Stimulated activated CD4-positive, alpha-beta T cell treated with anti-CD3 and anti-CD28 coated beads, Interleukin-12 subunit alpha, Interleukin-12 subunit beta, amount 100 ng/mL, for 4 hours (primary cell): ENCODE measurements at places on chromosomes 16 and 17.

GRCh38 chr17:31494259-31495021 lies 103.0 kb downstream of the RAB11FIP4 start:
- no peak for DNase-seq

DNA sequence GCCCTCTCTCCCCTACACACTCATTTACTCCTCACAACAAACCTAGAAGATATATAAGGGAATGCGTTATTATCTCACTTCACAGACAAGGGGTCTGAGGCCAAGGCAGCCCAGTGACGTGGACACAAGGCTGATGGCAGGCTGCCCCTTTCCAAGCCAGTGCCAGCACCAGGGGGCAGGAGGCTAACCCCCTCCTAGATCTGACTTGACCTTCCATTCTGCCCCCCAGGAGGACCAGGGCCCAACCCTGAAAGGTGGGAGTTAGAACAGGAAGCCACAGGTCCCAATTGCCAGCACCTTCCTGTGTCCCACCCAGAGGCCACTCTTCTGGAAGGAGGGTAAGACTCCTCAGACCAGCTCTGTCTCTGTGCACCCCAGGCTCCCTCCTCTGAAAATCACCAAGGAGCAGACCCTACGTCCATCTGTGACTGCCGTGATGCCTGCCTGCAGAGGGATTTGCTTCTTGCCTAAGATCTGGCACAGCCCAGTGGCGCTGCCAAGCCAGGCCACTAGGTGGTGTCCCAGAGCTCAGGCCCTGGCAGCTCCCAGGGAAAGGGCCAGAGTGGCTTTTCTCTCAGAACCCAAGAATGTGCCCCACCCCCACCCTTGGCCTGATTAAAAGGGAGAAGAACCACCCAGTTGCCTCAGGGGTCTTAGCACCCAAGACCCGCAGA lies 42.4 kb upstream of the MRPS23 start:
- DNase-seq, result peak; percentile 79

DNA sequence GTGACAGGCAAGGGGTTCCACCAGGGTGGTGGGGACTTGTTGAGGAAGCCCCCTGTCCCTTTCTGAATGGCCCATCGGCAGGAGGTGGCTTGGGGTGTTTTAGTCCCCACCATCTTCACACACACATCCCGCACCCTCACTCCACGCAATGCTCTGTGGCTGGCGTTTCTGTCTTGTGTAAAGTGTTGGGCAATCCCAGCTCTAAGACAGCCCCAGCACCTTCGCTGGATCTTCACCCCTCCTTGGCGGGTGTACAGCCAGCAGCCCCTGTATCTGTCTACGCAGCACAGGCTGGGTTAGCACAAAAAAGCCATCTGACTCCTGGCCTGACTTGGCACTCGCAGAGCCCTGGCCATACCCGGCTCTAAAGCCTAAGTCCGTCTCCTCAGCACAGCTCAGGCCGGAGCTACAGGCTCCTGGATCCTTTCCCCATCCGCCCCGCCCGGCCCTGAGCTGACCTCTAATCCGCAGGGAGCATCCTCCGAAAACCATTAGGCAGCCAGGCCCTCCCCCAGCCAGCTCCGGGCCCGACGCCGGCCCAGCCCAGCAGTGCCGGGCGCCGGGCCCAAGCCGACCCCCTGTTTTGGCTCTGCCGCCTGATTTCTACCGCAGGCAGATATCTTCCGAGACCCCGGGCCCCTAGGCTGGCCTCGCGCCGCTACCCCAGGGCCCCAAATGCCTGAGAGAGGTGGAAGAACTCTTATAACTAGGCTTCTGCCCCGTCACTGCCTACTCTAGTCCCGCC lies 42.4 kb upstream of the TAC4 start:
- DNase-seq, result no peak

- peak; percentile 19 for DNase-seq
Measured at GRCh38 chr17:50918933-50919296, 52.8 kb upstream of the TOB1 start.

DNA sequence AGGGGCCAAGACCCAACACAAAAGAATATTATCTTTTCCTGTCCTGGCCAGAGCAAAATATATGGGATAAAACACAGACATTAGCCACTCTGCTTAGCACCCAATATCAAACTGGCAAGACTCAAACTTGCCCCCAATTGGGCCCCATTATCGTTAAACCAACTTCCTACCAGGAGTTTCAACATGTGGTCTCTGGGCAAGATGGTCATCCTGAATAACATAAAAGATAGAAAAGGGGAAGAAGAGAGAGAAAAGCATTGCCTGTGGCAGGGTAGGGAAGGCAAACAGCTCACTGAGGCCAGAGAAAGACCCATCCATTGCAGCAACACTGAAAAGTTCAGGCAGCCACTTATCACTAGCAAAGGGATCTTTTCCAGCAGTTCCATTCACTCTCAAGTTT lies 502.1 kb downstream of the KIF2B start:
- DNase-seq, result no peak

GRCh38 chr17:64001763-64002529 lies 3.8 kb downstream of the PRR29 start:
- no peak for DNase-seq

DNA sequence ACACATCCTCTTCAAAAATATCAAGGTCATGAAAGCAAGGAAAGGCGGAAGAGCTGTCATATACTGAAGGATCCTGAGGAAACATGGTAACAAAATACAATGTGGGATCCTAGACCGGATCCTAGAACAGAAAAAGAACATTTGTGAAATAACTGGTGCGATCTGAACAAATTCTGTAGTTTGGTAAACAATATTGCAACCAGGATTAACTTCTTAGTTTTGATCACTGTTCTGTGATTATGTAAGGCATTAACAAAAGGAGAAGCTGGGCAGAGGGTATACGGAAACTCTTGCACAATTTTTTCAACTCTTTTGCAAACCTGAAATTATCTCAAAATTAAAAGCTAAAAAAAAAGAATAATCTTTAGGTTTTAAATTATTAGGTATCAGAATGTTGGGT lies 109.7 kb downstream of the TRIM37 start:
- DNase-seq, result no peak

DNA sequence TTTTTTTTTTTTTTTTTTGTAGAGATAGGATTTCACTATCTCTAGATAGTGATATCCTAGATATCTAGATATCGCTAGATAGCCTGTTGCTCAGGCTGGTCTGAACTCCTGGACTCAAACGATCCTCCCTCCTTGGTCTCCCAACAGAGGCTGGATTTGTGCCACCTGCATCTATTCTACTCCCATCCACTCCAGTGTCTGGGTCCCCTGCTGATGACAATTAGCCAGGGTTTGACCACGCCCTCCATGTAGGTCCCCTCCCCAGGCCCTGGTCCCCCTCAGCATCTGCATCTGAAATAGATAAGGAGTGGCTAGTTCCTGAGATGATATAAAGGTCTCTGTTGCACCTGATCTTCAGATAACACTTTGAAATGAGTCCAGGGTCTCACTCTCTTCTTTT lies 2.2 kb downstream of the ZNF688 start:
- DNase-seq, result no peak

DNA sequence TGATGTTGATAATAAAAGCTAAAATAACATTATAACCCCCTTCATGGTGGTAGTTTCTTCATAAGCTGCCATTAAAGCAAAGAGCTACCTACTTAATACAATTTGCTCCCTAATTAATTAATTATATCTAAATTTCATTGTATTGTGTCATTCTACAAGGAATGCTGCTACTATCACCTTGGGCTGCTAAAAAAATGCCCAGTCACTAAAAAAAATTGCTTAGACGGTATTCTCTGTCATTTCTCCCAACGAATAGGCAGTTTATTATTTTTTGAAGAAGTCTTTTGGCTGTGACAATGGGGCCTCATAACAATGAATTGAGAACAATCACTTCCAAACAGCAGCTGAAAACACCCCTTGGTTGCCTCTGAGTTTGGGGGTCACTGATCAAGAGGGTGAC lies 59.5 kb downstream of the XYLT1 start:
- no peak for DNase-seq

GRCh38 chr16:51359141-51359955 lies 208.3 kb upstream of the SALL1 start:
- DNase-seq, result no peak

GRCh38 chr16:64952177-64952576 lies 169.7 kb downstream of the CDH11 start:
- no peak for DNase-seq

DNA sequence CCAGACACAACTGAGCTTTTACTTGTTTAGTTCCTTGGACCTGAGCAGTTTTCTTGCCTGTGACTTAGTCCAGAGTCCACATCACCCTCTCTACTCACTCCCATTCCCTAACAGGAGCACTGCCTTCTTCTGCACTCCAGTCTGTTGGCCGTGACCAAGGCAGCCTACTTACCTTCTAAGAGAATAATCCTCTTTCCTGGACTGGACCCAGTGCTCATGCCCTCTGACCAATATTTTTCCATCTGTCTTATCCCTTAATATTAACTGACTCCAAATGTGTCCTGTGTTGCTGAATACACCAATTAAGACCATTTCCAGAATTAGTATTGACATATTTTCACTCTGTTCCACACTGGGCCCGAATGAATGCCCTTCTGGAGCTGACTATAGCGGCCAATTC lies 681.0 kb upstream of the KIF2B start:
- DNase-seq, result no peak

GRCh38 chr17:82021107-82021899 lies 1.4 kb downstream of the CENPX start:
- peak; percentile 47 for DNase-seq

DNA sequence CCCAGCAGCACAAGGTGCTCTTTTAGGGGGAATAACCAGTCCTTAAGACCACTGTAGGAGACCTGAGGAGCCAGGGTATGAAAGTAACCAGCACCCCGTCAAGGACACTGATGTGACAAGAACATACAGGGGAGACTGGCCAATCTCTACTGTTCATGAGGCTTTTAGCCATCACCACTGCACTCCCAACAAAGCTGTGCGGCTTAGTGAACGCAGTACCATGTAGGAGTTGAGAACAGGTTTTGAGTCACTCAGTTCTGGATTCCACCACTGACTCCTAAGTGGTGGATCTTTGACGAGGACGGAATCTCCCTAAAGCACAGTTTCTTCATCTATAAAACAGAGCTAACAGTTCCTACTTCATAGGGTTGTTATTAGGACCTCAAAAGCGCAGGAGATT lies 26.8 kb downstream of the COG4 start:
- no peak for DNase-seq

- no peak for DNase-seq
Measured at GRCh38 chr16:77555126-77555525, 120.3 kb upstream of the ADAMTS18 start.

DNA sequence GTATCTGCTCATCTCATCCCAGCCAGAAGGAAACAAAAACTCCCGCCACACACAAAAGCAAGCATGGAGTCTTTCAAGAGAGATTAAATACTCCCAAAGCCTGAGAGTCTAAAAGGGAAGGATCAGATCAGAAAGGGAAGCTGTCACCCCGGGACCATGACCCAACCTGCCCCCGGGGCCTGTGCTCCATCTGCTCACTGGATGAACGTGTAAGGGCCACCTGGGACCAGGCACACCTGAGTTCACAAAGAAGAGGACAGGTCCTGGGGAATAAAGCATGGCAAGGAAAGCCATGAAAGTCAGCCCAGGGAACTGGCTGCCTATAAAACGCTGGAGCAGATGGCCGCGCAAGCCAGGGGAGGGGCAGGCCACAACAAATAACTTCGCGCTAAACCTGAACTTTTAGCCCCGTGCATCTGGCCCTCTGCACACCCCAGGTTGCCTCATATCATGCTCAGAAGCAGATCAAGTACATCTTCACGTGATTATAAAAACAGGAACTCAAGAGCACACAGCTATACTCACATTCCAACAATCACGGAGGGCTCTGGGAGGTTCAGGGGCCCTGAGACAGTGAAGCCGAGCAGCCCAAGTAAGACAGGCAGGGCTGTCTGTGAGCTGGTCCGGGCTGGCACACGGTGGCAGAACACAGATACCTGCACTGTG lies 3.4 kb downstream of the TMEM11 start:
- DNase-seq, result no peak

- DNase-seq, result no peak
Measured at GRCh38 chr17:43598357-43599045, 52.4 kb upstream of the ETV4 start.

DNA sequence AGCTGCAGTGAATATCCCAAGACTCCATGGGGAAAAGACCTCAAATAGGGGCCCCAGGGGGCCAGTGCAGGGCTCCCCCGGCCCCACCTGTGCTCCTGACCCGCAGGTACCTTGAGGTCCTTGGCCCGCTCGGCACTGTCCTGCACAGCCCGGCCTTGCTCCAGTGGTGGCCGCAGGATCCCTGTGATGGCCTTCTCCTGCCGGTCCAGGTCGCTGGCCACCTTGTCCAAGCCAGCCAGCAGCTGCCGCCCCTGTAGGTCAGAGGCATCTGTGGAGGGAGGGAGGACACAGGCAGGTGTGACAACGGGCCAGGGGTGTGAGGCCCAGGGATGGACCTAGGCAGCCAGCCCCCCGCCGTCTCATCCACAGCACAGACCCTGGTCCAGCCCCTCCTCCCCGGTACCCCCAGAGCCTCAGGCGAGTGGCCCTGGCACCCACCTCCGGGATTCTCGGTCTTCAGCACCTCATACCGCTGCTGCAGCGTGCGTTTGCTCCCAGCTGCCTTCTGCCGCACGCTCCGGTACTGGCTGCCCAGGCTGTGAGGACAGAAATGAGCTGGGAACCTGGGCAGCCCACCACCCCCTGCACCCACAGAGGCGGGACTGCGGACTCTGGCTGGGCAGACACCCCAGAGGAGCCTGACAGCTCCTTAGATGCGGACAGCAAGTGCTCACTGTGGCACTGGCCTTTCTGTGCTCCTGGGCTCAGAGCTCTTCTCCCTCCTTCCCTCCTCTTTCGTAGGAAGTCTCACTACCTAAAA lies 43.7 kb downstream of the PPL start:
- no peak for DNase-seq

- DNase-seq, result peak; percentile 69
Measured at GRCh38 chr17:29622337-29623282, at the start of gene CORO6. CORO6 (minus strand) TSS chr17:29622912; CDS start chr17:29621421, 1,491 bp downstream.

DNA sequence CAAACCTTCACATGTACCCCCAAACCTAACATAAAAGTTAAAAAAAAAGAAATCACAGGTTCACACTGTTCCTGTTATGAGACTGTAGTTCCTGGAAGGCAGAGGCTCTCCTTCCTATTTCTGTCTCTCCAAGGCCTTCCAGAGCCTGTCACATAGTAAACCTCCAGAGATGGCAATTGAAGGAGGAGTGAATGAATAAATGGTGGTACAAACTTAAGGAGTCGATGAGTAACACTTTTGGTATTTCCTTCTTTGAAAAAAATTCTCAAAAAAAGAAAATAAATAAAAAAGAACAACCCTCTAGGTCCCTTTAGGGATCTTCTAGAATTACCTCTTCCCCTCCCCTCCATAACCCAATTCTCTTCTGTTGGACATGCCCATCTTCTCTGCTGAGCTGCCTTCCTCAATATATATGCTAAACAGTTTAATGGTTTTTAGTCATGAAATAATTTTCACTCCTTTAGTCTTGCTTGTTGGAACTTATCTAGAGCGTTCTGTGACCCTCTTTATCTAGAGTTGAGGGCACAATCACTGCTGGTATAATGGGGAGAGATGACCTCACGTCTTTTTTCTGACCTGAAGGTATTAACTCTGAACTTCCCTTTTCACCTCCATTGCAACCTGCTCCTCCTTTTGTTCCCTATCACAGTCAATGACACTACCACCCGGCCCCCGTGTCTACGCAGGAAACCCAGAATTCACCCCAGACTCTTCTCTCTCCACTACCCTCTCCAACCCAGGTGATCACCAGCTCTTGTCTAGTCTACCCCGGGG lies 1.7 kb upstream of the TAF15 start:
- no peak for DNase-seq
